Endothelial cell of coronary artery (primary cell): ENCODE measurements at places on chromosomes 3 and 15. TPM values are rescaled to one million over a fixed set of nuclear protein-coding genes. Genes with fewer than 3 reads are reported as not detected.

The IL17RB gene
- total RNA-seq = not detected in 2 replicates

The PGBD4 gene
- total RNA-seq = 0.90 and 2.0 TPM in 2 replicates

The EXD1 gene
- total RNA-seq = under 0.01 TPM in 1 of 2 replicates, not detected in the other

The BTLA gene
- not detected in 2 replicates for total RNA-seq

The RLBP1 gene
- not detected in 2 replicates for total RNA-seq

The ATP13A4 gene
- total RNA-seq = 0.09 TPM in 2 replicates

The CAMK1 gene
- 29.5 and 37.3 TPM in 2 replicates for total RNA-seq

The DOCK3 gene
- under 0.01 TPM in 2 replicates for total RNA-seq

The RTP3 gene
- not detected in 2 replicates for total RNA-seq

The DLG1 gene
- 42.2 and 97.8 TPM in 2 replicates for total RNA-seq

The ISLR2 gene
- 0.09 TPM in 1 of 2 replicates, not detected in the other for total RNA-seq

The IL5RA gene
- not detected in 2 replicates for total RNA-seq

The XCR1 gene
- not detected in 2 replicates for total RNA-seq

The GYG1 gene
- 33.6 and 46.8 TPM in 2 replicates for total RNA-seq

The PLA2G4E gene
- total RNA-seq = not detected in 2 replicates

The MYO5A gene
- 66.7 and 78.4 TPM in 2 replicates for total RNA-seq

The PRSS50 gene
- total RNA-seq = not detected in 2 replicates

The LRRC28 gene
- total RNA-seq = 10.2 TPM in 2 replicates

The SH3GL3 gene
- under 0.01 TPM in 1 of 2 replicates, not detected in the other for total RNA-seq

The ECE2 gene
- not detected in 2 replicates for total RNA-seq

The P2RY13 gene
- total RNA-seq = not detected in 2 replicates

The SLC9A9 gene
- 0.56 and 1.8 TPM in 2 replicates for total RNA-seq

The CRABP1 gene
- not detected in 2 replicates for total RNA-seq

The SCAMP2 gene
- 14.6 and 18.4 TPM in 2 replicates for total RNA-seq

The ABHD2 gene
- 40.5 and 49.6 TPM in 2 replicates for total RNA-seq

The RBP2 gene
- total RNA-seq = not detected in 2 replicates

The KBTBD13 gene
- not detected in 2 replicates for total RNA-seq

The OR5H14 gene
- total RNA-seq = not detected in 2 replicates

The NR2F2 gene
- total RNA-seq = 9.4 and 13.7 TPM in 2 replicates

The TBC1D2B gene
- 25.9 and 29.6 TPM in 2 replicates for total RNA-seq

The TMEM40 gene
- total RNA-seq = not detected in 2 replicates

The CMTM8 gene
- total RNA-seq = 1.3 and 1.4 TPM in 2 replicates

The CCR3 gene
- not detected in 2 replicates for total RNA-seq

The ABI3BP gene
- total RNA-seq = 9.2 and 17.2 TPM in 2 replicates

The NMNAT3 gene
- 0.27 and 0.85 TPM in 2 replicates for total RNA-seq

The ACAN gene
- total RNA-seq = not detected in 2 replicates

The C2CD4A gene
- total RNA-seq = 0.94 and 1.5 TPM in 2 replicates

The EPHB1 gene
- total RNA-seq = 0.56 and 0.81 TPM in 2 replicates

The AGBL1 gene
- total RNA-seq = not detected in 2 replicates

The PLCL2 gene
- total RNA-seq = 5.8 and 8.3 TPM in 2 replicates

The CHSY1 gene
- total RNA-seq = 29.7 and 58.7 TPM in 2 replicates

The CCR8 gene
- not detected in 2 replicates for total RNA-seq

The SKOR1 gene
- under 0.01 and 0.09 TPM in 2 replicates for total RNA-seq

The THRB gene
- 0.09 and 0.38 TPM in 2 replicates for total RNA-seq

The ITGB5 gene
- 122 and 281 TPM in 2 replicates for total RNA-seq

The WWTR1 gene
- total RNA-seq = 70.5 and 90.1 TPM in 2 replicates

The CCR1 gene
- total RNA-seq = not detected in 2 replicates

The MAP6D1 gene
- 0.75 and 1.2 TPM in 2 replicates for total RNA-seq

The PLA1A gene
- total RNA-seq = 0.18 and 0.28 TPM in 2 replicates

The IMPG2 gene
- 0.47 and 0.54 TPM in 2 replicates for total RNA-seq

The GOLGA8Q gene
- 0.18 and 0.94 TPM in 2 replicates for total RNA-seq

The FAM81A gene
- under 0.01 and 0.27 TPM in 2 replicates for total RNA-seq

The CACNA2D2 gene
- total RNA-seq = not detected in 2 replicates

The RASL12 gene
- 0.09 TPM in 1 of 2 replicates, not detected in the other for total RNA-seq

The ZNF770 gene
- 27.9 and 32.5 TPM in 2 replicates for total RNA-seq

The REC114 gene
- total RNA-seq = not detected in 2 replicates

The GXYLT2 gene
- total RNA-seq = 0.54 and 1.7 TPM in 2 replicates

The CACNA2D3 gene
- total RNA-seq = not detected in 2 replicates

The SERPINI1 gene
- total RNA-seq = 0.36 and 0.38 TPM in 2 replicates
